ENCODE measurements at places on chromosomes 11 and 22.

GRCh38 chr11:110435780-110436717 is 6.3 kb downstream of the FDX1 start:
- DNase-seq = no peak

- DNase-seq = no peak
Measured at GRCh38 chr22:44221710-44222475, 41.2 kb downstream of the PARVG start.

- DNase-seq = no peak
Measured at GRCh38 chr11:100438376-100438775, 248.7 kb upstream of the ARHGAP42 start.

DNA sequence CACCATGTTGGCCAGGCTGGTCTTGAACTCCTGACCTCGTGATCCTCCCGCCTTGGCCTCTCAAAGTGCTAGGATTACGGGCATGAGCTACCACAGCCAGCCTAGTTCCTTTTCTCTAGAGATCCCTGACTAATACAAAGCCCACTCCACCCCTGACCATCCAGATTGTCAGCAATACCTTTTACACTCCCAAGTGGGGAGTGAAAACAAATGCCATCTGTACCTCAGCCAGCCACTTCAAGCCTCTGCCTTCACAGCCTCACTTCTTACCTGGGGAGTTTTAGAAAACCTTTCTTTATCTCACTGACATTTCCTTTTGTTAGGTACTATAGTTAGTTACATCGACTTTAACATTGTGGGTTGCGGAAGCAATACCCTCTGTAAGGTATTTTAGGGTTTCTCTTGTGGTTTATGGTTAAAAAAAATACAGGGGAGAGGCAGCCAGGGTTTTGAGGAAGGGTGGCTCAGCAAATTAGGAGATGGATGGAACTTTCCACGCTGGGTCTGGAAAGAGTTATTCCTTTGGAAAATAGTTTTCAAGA is 8.9 kb downstream of the TOM1 start:
- DNase-seq = no peak

- no peak for DNase-seq
Measured at GRCh38 chr11:115333121-115333520, 171.1 kb downstream of the CADM1 start.

DNA sequence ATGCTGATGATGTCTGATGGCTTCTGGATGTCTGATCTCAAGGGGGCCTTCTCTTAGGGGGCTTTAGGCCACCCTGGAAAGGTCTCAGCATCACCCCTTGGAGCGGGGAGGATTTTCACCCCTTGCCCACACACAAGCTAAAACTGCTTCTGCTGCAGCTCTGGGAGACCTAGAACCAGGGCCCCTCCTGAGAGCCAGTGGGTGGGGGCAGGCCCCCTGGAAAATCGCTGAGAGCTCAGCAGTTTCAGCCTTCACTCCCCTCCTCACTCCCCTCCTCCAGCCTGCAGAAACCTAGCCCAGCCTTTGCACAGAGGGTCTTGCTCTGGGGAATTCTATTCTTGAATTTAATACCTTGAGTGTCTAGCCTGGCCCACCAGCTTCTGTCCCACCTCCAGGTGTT is 17.2 kb downstream of the CD6 start:
- no peak for DNase-seq

GRCh38 chr22:19003508-19003907 is 67.4 kb upstream of the PRODH start:
- no peak for DNase-seq

DNA sequence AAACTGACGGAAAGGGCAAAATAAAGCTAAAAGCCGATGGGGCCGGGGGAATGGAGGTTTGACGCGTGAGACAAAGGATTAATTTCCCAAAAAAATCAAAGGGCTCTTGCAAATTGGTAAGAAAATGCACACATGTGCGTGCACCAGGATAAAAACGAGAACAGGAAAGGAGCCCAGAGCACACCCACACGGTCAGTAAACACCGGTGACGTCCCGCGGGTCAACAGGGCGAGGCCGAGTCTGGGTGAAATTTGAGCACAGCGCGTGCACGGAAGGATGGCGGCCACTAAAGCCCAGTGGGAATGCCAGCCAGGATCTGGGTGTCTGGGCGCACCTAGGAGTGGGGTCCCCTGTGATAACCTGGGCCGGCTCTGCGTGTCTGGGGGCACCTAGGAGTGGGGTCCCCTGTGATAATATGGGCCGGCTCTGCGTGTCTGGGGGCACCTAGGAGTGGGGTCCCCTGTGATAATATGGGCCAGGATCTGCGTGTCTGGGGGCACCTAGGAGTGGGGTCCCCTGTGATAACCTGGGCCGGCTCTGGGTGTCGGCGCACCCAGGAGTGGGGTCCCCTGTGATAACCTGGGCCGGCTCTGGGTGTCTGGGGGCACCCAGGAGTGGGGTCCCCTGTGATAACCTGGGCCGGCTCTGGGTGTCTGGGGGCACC is 44.4 kb downstream of the BRSK2 start:
- DNase-seq = no peak

DNA sequence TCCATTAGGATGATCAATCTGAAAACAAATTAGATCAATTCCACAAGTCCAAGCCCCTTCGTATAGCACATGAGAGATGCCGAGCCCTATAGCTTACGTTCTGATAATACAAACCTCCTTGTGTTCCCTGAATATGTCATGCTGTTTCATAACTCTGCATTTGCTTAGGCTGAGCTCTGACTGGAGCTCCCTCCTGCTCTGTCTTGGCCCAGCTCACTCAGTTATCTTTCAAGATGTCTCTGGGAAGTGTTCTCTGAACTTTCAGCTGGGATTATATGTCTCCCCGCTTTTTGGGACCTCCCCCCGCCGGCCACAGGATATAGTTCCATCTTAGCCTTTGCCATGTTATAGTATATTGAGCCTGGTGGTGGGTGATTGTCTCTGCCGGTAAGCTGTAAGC is 44.0 kb downstream of the FDX1 start:
- DNase-seq = no peak

DNA sequence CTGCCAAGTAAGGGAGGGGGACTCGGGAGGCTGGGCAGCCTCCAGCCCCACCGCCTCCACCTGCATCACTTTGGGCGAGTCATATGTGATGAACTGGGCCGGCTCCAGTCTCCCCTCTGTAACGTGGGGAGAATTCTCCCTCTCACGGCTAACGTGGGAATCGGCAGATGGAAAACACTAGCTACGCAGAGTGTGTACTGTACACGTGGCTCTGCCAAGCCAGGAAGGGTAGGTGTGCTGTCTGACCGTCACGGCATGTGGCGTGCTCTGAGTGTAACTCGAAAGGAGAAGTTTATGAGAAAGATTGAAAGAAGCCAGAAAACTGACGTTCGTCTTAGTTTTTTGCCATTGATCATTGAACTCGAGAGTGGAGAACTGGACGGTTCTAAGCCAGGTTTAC is 13.7 kb downstream of the TRMU start:
- DNase-seq = no peak

- no peak for DNase-seq
Measured at GRCh38 chr22:48370508-48371325, 1457.0 kb downstream of the BRD1 start.
